ENCODE measurements at places on chromosomes 2 and 18.

GRCh38 chr18:3380384-3380961 is 69.5 kb upstream of the TGIF1 start:
- no peak for DNase-seq

GRCh38 chr18:13392029-13392750 is 173.6 kb downstream of the LDLRAD4 start:
- no peak for DNase-seq

DNA sequence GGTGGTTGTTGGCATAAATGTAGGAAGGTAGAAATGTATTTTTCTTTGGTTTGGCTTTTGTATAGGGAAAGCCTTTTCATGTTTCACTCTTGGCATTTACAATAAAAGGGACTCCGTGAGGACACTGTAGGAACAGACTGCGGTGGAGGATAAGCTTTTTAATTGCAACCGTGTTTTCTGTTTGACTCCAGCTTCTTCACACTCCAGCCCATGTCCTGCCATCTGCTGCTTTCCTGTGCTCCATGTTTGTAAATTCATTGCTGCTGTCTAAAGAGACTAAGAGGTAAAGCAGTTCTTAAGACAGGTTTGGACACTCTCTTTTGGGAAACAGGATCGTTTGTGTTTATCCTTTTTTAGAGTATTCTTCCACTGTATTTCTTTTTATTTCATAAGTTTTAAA is 33.3 kb downstream of the WDR75 start:
- DNase-seq, result no peak

GRCh38 chr2:17793296-17793695 is 23.0 kb upstream of the MSGN1 start:
- no peak for DNase-seq

GRCh38 chr2:237209885-237210284 is 124.2 kb downstream of the COPS8 start:
- no peak for DNase-seq

DNA sequence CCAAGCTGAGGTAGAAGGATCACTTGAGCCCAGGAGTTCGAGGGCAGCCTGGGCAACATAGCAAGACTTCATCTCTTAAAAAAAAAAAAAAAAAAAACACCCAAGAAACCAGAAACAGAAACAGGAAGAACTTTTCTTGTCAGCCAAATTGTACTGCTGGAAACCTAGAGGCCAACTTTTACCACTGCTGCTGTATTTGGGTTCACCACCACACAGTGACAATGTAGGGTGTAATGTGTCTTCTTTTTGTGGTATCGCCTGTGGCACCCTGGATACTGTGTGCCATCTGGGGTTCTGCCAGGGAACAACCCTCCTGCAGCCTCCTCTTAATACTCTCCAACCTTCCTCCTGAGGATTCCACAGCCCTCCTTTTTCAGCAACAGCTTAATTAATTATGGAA is 72.6 kb downstream of the STK39 start:
- no peak for DNase-seq

GRCh38 chr2:238720232-238720672 is 127.6 kb upstream of the TWIST2 start:
- DNase-seq, result no peak

- DNase-seq, result no peak
Observed at GRCh38 chr2:185857691-185858090, 119.1 kb downstream of the FSIP2 start.

DNA sequence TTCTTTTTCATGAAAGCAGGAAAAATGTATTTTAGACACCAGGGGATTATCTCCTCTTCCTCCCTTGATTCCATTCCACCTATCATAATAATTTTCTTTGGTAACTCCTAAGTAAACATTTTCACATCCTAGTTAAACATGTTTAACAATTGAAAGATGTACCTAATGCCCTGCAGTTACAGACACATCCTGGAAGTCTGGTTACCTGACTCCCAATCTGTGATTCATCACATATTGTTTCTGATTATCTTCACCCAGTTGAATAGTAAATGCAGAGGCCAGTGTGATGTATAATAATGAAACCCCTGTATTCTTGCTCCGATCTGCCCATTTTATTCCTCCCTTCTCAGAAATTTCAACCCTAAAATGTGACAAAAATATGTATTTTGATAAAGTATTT is 1237.6 kb upstream of the LRRTM1 start:
- no peak for DNase-seq

- DNase-seq, result no peak
Observed at GRCh38 chr2:73101626-73102256, 11.0 kb downstream of the RAB11FIP5 start.

DNA sequence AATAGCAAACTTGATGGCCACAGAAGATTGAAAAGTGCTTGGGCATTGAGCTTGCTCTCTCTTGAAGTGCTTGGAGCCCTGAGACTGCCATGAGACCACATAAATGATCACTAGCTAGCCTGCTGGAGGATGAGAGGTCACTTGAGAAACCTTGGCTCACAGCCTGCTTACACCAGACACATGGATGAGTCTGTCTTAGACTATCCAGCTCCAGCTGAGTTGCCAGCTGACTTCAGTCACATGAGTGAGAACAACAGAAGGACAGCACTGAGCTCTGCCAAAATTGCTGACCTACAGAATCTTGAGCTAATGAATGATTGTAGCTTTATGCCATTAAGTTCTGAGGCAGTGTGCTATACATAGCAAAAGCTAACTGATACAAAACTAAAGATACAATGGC is 18.1 kb downstream of the NABP1 start:
- DNase-seq, result no peak

DNA sequence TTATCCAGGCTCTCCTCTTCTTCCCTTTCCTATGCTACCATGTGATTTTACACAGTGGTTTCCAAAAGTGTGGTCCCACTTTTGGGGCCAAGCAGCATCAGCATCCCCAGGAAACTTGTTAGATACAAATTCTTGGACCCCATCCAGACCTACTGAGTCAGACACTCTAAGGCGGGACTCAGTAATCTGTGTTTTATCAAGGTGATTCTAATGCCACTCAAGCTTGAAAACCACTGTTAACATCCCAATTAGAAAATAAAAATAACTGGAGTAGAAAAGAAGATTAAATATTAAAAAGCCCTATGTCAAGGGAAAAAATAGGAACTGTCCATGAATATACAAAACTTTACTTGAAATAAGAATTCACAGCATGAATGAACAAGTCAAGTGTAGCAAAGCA is 10.8 kb downstream of the DSG2 start:
- DNase-seq, result no peak

DNA sequence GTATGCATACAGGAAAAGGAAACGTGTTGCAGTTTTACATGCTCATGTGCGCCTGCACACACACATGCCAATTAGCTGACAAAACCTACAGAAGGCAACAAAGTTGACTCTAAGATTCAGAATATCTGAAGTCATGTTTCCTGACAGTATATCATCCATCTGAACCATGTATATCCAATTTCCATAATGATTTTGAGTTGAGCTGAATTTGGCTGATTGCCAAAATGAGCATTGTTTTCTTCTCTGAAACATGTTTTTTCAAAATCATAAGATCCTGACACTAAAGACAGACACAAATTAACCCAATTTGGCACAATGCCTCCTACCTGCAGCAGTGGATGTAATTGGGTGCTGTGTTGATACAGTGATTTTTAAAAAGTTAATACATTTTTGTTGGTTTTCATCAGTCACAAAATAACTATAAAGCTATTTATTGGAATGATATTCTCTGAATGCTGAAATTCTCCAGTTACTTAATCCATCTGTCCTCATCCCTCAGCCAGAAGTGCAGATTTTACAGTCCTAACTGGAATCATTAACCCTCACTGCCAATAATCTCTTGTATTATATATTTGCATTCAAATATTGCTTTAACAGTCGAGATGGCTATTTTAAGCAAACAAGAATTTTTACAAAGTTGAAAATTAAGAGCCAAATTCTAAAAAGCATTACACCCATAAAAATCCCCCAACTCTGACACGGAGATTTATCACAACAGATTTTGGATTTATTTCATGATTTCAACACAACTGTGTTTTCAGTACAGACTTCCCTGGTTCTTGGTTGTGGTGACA is 161.7 kb upstream of the LMAN1 start:
- DNase-seq, result no peak

DNA sequence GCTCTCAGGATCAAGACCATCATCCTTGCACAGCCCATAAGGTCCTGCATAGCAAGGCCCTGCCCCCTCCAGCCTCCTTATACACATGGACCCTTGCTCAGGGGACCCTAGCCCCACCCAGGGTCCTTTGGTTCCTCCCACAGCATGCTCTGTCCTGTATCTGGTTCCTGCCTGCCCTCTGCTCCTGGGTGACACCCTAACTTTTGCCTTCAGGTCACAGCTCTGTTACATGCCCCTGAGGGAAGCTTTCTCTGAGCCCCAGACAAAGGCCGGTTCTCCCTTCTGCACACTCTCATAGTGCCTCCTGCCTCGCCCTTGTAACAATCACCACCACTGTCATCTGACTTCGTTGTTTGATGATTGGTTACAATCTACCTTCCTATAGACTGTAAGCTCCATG is 204.8 kb downstream of the SMAD2 start:
- no peak for DNase-seq

DNA sequence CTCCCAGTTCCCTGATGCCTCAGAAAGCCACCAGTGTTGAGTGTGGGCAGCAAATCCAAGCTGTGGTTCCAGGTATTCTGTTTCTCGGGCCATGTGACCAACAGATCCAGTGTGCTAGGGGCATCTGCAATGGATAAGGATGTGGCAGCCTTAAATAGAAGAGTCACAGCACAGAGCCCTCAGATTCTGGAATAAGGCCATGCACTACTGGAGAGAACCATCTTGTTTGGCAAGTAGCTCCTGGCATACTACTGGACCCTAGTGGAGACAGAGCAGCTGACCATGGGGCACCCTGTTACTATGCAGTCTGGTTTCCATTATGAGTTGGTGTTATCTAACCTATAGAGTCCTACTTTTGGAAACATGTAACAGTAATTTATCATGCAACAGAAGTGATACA is 53.3 kb upstream of the ZBTB7C start:
- DNase-seq, result no peak

- no peak for DNase-seq
Observed at GRCh38 chr18:24472591-24472990, 12.2 kb downstream of the HRH4 start.

DNA sequence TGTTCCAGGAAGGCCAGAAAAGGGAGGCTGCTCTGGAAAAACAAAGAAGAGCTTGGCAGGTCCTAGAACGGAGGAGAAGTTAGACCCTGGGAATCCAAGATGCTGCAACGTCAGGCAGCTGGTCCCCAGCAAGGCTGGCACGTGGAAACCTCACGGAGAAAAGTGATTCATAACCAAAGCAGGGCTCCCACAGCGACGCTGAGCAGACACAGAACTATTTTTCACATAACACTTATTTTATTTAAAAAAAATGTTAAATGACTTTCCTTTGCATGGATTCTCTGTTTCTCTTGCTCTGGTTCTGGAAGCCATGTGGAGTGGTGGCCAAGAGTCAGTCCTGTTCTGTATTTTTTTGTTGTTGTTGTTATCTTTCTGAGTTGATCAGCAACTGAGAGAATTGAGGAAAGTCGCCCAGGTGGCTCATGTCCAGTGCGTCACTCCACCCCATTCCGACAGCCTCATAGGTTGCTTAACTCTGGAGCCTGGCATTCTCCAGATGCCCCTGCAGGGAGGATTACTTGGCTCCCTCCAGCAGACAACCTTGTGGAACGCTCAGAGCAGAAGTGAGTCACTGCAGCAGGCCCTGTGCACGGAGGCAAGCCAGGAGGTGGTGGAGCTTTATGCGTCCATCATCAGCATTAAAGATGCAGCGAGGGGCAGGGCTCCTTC is 229.9 kb upstream of the HDAC4 start:
- no peak for DNase-seq

- no peak for DNase-seq
Observed at GRCh38 chr2:118325321-118325955, 237.2 kb downstream of the INSIG2 start.

GRCh38 chr2:219525533-219526232 is 11.4 kb downstream of the ASIC4 start:
- DNase-seq, result no peak

- no peak for DNase-seq
Observed at GRCh38 chr18:46910856-46911255, 6.5 kb downstream of the PIAS2 start.

DNA sequence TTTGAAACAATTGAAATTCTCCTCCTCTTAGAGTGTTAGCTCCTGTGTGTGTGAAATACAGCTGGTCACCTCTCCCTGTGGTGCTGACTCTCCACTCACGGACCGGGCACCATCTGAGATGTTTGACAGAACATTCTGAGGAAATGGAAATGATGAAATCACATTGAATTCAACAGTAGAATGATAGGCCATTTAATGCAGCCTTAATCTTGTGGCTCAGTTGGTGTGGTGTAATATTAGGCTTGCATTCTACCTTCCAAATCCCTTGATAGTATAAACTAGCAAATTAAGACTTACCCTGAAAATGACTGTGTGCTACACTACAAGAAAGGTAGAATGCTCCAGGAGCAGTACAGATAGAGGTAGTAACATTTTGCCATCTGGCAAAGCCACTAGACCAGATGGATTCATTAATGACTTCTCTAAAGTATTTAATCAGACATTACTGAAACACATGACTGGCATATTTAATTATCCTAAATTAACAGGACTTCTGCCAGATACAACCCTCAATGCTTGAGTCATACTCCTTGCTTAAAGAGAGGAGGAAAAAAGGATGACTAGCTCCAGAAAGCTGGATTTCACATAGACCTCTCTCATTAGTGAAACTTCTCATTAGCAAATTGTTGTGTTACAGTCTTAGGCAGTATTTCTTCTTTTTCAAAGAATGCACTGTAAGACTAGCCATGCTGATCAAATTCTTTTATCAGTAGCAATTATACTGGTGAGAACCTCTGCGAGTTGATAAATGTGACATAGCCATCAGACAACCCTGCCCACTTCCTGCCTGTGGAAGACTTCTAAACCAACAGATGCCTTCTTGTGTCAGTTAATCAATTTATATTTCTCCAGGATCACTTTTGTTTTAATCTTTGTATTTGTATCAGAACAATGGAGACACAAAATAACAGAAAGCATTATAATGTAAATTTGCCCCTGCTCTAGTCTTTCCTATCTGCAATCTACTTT is 80.6 kb downstream of the EML6 start:
- no peak for DNase-seq

DNA sequence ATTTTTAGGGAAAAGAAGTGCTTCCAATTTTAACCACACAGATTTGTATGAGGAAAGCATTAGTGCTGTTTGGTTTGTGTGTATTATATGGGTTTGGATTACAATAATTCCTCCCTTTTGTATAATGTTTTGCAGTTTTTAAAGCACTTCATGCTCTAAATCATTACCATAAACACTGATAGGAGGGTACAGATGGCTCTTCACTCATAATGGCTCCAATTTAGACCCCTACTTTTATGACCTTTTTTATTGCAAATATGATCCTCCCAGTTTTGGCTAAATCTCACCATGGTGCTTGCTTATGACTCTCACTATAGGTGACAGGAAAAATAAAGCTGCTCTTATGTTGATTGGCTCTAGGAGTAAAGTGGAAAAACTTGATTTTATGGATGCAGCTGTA is 23.8 kb upstream of the TMEM17 start:
- DNase-seq, result no peak

DNA sequence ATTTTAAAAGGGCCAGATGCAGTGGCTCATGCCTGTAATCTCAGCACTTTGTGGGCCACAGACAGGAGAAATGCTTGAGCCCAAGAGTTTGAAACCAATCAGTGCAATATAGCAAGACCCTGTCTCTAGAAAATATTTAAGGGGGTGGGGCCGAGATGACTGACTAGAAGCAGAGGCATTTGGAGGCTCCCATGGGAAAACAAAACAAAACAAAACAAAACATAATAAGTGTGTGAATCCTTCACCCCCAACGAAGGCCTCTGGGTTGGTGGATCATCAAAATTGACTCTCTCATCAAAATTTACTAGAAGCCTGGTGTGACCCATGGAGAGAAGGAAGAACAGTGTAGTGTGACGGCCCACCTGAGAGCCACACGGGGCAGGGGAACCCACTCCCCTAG is 560.9 kb downstream of the LRP1B start:
- no peak for DNase-seq

Data from esophagus squamous epithelium (tissue), 5 donors.